ENCODE measurements at places on chromosomes 7 and 10. TPM values are rescaled to one million over a fixed set of nuclear protein-coding genes. Genes with fewer than 3 reads are reported as not detected.

Gene COA1
- total RNA-seq, result 18.4 TPM

Gene CFAP70
- total RNA-seq, result 0.94 TPM

Gene CHAT
- not detected for total RNA-seq

Gene PRR15
- 0.59 TPM for total RNA-seq

Gene SP4
- 1.9 TPM for total RNA-seq

Gene SEC61A2
- total RNA-seq, result 2.8 TPM

Gene OR2A1
- total RNA-seq, result 0.08 TPM

Gene C10orf62
- 0.08 TPM for total RNA-seq

Gene ZKSCAN1
- 33.1 TPM for total RNA-seq

Gene FAM131B
- total RNA-seq, result 0.98 TPM

Gene SLC25A40
- total RNA-seq, result 1.8 TPM

Gene LBX1
- not detected for total RNA-seq

Gene C10orf71
- total RNA-seq, result not detected

Gene CH25H
- total RNA-seq, result 5.2 TPM

Gene SLC13A4
- total RNA-seq, result 0.08 TPM

Gene RAB11FIP2
- total RNA-seq, result 11.8 TPM

Data from smooth muscle cell of the coronary artery (primary cell).